ENCODE measurements at places on chromosomes 5 and 9.

DNA sequence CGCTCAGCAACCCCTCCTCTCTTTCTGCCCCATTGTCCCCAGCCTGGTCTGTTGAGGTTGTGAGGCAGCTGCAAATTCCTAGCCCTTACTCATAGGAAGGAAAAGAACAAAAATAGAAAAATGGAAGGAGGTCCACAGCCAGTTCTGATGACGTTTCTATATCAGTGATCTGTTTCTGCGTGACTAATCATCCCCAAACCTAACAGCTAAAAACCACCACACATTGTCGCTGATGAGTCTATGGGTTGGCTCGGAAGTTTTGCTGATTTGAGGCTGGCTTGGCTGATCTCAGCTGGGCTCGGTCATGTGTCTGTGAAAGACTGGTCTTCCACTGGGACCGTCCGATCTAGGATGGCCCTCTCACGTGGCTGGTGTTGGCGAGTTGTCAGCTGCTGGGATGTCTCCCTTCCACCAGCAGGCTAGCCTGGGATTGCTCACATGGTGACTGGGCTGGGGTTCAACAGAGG is 200.6 kb upstream of the ZNF618 start:
- DNase-seq = peak; percentile 42

DNA sequence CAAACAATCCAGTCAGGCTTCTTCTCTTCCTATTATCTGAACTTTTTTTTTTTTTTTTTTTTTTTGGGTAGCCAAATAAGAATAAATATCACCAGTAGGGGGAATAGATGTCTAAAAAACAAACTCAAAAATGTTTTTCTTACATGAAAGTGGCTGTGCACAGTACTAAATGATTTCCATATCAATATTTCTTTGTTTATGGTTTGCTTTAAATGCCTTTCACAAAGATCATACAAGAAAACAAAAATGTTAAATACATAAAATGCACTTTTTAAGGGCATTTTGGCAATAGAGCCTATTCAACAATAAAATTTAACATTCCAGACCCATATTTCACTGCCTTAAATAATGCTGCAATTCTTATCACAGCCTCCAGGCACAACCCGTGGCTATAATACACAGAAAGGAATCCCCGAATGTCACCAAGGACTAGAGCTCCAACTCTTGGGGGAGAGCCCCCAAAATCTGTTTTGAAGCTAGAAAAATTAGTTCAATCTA is 91.1 kb upstream of the TBCA start:
- peak; percentile 10 for DNase-seq

DNA sequence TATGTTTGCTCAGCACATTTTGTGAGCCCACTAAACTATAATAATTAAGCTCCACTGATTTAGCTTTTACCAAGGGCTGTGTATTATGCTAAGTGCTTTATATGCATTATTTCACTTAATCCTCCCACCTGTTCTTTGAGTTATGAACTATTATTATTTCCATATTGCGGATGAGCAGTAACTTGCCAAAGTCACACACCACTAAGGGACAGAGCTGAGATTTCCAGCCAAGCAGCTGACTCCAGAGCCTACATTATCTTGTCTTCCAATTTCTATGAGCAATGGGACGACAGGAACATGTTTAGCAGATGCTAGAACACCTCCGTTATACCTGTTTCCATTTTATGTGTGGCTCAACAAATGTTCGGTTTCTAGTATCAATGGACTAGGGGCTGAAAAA is 237.5 kb upstream of the PANK3 start:
- DNase-seq = no peak

GRCh38 chr9:114546851-114547250 is 40.7 kb upstream of the ATP6V1G1 start:
- no peak for DNase-seq

DNA sequence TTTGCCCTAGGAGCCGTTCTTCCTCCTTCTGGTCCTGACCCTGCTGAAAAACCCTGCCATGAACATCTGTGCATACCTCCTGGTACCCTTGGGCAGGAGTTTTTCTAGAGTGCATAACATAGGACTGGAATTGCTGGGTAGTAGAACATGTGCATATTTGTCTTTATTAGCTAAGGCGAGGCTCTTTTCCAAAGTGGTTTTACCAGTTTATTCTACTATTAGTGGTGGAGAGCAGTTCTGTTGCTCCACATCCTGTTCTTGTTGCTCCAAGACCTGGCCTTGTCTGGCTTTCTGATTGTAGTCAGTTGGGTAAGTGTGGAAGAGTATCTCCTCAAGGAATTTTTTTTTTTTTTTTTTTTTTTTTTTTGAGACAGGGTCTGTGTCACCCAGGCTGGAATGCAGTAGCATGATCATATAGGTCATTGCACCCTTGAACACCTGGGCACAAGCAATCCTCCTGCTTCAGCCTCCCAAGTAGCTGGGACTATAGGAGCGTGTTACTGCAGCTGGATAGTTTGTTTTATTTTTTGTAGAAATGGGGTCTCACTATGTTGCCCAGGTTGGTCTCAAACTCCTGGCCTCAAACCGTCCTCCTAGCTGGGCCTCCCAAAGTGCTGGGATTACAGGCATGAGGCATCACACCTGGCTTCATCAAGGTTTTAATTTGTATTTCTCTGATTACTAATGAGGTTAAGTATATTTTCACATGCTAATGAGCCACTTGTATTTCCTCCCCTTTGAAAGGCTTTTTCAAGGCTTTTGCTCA is 85.2 kb downstream of the SPRY4 start:
- no peak for DNase-seq

DNA sequence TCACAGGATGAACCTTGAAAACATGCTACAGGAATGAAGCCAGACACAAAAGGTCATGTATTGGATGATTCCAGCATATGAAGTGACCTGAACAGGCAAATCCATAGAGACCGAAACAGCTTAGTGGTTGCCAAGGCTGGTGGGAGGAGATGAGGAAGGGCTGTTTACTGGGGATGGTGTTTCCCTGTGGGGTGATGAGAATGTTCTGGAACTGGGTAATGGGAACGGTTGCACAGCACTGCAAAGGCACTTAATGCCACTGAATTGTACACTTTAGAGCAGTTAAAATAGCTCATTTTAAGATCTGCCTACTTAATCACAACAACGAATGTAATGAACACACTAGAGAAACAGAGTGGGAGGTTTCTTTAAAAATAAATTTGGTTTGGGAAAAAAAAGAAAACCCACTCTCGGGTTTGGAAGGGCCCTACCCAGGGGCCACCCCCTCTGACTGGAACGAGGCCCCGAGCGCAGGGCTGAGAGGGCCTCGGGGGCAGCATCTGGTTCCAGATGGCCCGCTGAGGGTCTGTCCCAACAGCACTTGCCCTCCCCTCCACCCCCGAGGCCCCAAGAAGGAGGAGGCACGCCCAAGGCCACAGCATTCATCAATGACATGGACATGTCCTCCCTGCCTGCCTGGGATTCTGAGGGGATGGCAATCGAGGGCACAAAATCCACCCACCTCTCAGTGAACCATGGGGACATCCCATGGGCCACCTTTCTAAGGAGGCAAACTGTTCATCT is 31.7 kb downstream of the SARDH start:
- DNase-seq = no peak

DNA sequence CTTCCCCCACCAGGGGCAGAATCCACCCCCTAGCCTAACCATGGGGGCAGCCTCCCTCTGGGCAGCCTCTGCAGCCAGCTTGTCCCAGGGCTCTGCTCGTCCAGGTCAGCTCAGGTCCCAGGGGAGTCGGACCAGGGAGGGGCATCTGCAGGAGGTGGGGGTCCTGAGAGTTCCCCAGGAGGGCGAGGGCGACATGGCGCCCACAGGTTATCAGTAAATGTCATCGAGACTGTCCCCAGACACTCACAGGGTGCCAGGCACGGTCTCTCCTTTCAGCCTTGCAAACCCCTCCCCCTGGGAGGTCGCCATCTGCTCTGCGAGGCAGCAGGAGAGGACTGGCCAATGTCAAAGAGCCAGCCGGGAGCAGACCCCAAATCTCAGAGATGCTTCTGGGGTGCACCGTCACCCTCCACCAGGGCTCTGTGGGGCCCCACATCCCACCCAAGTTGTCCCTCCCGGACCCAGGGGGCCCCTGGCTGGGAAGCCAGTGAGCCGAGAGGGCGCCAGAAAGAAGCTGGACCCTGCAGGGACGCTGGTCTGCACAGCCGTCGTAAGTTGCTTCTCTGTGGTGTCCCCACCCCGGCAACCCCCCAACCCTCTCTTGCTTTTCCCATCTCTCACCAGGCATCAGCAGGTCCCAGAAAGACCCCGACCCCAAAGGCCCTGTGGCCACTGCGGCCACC is 69.3 kb downstream of the NTNG2 start:
- no peak for DNase-seq

DNA sequence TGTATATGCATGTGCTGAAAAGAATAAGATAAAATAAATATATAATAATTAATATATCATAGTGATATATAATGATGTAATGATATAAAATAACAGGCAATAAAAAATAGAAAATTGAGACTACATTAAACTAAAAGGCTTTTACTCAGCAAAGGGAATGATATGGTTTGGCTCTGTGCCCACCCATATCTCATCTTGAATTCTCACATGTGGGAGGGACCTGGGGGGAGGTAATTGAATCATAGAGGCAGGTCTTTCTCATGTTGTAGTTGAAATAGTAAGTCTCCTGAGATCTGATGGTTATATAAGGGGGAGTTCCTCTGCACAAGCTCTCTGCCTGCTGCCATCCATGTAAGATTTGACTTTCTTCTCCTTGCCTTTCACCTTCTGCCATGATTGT is 1550.9 kb upstream of the CDH6 start:
- no peak for DNase-seq

- DNase-seq = no peak
Measured at GRCh38 chr5:108334225-108334624, 47.7 kb downstream of the FBXL17 start.

GRCh38 chr9:137157618-137158415 is 12.0 kb downstream of the LRRC26 start:
- no peak for DNase-seq

GRCh38 chr9:16987026-16987425 is 116.6 kb upstream of the BNC2 start:
- DNase-seq = no peak

GRCh38 chr5:180825768-180826525 is 23.3 kb upstream of the MGAT1 start:
- DNase-seq = peak; percentile 40

GRCh38 chr5:37578176-37578575 is 199.1 kb downstream of the WDR70 start:
- DNase-seq = no peak

DNA sequence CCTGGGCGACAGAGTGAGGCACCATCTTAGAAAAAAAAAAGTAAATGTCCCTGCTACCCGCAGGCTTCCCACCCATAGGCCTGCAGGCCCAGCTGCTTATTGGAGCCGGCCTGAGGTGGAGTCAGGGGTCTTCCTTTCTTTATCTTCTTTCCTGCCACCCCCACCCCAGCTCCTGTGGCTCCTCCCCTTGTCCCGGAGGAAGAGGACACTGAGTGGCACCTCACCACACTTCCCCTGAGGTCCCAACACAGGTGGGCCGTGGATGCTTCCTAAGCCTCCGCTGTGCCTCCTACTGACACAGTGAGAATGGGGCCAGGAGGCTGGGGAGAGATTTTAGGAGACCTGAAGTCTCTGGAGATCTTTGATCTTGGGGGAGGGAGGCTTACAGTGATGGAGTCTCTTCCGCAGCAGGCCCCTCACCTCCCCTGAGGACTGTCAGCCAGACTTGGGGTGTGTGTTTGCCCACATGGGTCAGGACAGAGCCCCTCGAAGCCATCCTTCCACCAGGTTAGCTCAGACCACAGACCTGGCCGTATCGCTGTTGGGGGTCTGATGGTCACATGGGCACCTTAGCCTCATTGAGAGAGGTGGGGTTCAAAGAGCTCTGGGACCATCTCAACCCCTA is 135.4 kb upstream of the IER5L start:
- no peak for DNase-seq
